ENCODE measurements at places on chromosomes 1 and 21. TPM values are rescaled to one million over a fixed set of nuclear protein-coding genes. Genes with fewer than 3 reads are reported as not detected.

DNA sequence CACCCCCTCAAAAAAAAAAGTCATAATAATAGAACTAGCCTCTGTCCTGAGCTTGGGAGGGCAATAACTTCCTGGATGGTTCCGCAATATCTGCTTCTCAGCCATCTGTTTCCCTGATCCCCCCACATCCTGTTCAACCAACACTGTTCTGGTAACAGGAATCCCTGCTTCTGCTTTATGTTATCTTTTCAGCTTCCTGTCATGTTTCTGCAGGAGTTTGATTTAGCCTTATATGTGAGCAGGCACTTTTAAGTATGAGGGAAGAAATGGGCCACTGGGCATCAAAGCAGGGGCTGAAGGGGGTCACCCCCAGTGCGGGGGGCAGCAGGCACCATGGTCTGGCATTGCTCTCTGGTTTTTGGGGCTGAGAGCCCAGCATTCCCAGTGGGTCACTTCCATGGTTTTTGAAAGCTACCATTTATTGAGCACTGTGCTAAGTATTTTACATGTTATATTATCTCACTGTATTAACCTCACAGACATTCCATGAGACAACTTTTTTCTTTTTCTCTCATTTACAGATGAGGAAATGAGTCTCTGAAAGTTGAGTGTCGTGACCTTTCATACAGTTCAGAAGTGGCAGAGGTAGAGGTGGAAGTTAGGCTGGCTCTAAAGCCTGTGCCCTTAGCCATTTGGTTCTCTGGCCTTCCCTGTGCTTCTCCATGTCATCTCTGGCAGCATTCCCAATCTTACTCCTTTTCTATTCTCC, 61.9 kb downstream of the DNTTIP2 start:
- no peak for DNase-seq

GRCh38 chr1:58874757-58875755, 91.2 kb upstream of the JUN start:
- DNase-seq: no peak

GRCh38 chr1:22749919-22750684, 39.5 kb downstream of the EPHB2 start:
- no peak for DNase-seq

DNA sequence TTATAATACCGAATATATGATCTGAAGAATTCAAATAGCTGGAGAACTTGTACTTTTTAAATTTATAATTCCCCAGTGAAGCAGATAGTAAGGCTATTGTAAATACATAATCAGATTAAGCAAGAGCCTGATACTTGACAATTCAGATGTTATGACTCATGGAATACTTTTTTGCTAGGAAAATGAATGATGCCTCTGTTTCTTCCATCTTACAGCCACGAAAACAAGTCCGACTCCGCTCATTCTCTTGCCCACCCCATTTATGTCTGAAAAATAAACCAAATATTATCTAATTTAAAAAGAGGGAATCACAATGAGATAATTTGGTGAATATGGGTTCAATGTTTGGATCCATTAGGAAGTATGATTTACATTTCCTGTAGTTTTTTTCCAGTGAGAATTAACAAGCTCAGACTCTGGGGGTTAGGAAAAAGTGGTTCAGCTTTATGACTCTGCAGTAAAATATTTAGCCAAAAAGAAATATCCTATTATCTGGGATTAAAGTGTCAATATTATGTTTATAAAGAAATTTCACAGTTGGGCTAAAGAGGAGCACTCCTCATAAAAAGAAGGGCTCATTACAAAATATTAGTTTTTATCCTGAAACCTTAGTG, 50.4 kb upstream of the DAB1 start:
- DNase-seq: no peak

DNA sequence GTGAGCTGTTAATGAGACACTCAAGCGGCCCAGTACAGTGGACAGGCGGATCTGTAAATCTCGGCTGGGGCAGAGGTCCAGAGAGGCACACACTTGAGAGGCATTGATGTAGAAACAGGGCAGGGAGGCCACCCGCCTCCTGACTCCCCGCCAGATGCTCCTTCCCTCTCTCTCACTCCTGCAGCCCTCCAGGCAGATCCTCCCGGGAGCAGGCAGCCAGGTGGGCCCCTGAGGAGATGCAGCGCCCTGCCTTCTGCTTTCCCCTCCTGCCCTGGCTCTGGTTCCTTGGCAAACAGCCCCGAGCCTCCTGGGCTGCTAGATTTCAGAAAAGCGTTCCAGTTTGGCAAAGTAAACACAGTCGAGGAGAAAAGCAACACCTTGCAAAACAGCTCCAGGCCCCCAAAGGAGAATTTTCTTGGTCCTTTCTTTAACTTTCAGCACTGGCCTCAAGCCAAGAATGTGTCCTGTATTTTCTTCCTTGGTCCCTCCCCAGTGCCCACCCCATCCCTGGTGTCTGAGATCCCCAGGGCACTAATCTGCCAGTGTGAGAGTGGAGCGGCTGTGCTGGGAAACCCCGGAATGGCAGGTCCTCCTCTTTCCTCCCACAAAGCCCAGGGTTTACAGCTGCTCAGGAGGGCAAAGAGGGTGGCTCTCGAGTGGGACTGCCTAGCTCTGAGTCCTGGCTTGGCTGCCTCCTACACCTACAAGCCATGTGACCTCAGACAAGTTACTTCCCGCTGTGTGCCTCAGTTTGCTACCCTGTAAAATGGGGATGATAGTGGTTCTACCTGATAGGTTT, 29.4 kb upstream of the IFNLR1 start:
- DNase-seq: no peak

- DNase-seq: no peak
Measured at GRCh38 chr1:116910379-116911187, 867 bp downstream of the PTGFRN start.

- DNase-seq: no peak
Measured at GRCh38 chr1:201511941-201512539, 5.1 kb upstream of the CSRP1 start.

GRCh38 chr1:111733183-111733991, 5.8 kb downstream of the INKA2 start:
- peak; percentile 92 for DNase-seq

GRCh38 chr1:47424336-47424982, 8.4 kb downstream of the FOXE3 start:
- DNase-seq: no peak

Gene G0S2
- 246 TPM for total RNA-seq

Gene JAM2
- 40.4 TPM for total RNA-seq

Gene CLDN17
- not detected for total RNA-seq

Gene AGT
- 71.0 TPM for total RNA-seq

Data from cardiac septum (tissue), 1 donor.